ENCODE measurements at places on chromosomes 2 and 18.

DNA sequence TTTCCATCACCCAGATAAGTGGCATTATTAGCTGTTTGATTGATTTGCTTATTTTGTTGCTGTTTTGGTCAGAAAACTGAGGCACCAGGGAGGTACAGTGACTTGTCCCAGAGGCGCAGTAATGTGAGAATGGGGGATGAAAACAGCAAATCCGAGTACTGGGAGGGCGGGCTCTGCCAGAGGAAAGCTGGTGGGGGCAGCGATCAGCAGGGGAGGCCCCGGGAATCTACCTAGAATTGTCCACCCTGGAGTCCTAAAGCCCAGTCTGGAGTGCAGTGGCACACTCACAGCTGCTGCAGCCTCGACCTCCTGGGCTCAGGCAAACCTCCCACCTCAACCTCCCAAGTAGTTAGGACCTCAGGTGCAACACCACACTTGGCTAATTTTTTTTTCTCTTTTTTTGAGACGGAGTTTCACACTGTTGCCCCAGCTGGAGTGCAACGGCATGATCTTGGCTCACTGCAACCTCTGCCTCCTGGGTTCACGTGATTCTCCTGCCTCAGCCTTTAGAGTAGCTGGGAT, 17.0 kb upstream of the PTMA start:
- no peak for DNase-seq

- DNase-seq: no peak
These were observed 3.8 kb downstream of the SEC11C start for GRCh38 chr18:59143441-59143840.

GRCh38 chr2:76008001-76008702, 297.4 kb upstream of the GCFC2 start:
- DNase-seq: no peak

DNA sequence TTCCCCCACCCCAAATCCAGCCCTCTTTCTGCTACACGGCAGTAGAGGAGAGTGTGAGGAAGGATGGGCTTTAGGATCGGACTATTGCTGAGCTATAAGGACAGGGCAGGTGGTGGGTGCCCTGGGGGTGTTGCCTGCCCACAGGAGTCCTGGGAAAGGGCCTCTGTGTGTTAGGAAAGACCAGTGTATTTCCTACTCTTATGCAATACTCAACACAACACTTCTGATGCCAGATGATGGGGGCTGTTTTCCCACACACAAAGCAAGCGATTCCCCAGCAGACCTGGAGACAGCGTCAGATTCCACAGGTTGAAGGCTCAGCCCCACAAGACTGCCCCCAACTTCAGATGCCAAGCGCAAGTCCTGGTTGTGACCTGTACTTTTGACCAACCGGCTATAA, 91.0 kb upstream of the LCLAT1 start:
- DNase-seq: no peak

GRCh38 chr2:121184248-121184862, 100.6 kb downstream of the TFCP2L1 start:
- no peak for DNase-seq

GRCh38 chr2:104864280-104865095, 10.6 kb downstream of the POU3F3 start:
- no peak for DNase-seq

GRCh38 chr2:230774348-230774951, 61.8 kb downstream of the CAB39 start:
- no peak for DNase-seq

- no peak for DNase-seq
These were observed 516.6 kb upstream of the ZEB2 start for GRCh38 chr2:145036421-145037011.

DNA sequence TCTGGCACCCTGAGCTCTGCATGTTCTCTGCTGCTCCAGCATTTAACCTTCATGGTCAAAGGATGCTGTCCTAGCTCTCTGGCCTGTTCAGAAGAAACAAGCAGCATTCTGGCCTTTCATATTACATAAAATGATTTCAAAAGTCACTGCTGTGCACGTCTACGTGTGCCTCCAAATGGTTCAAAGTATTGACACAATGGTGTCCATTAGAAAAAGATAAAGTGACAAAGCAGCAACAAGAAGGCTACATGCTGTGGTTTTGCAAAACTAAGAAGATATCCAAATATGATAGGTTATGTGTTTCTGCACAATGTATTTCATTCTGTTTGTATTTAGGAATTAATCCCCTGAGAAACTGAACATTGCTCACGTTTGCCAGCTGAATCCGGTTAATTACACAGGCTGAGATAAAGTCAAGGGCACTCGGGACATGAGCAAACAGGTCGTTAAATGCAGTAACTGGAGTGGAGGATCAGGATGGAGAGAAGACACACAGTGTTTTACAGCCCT, 258.5 kb downstream of the DOK6 start:
- no peak for DNase-seq

Measured in stimulated activated naive CD4-positive, alpha-beta T cell (primary cell).